ENCODE measurements at places on chromosomes 13 and 19.

DNA sequence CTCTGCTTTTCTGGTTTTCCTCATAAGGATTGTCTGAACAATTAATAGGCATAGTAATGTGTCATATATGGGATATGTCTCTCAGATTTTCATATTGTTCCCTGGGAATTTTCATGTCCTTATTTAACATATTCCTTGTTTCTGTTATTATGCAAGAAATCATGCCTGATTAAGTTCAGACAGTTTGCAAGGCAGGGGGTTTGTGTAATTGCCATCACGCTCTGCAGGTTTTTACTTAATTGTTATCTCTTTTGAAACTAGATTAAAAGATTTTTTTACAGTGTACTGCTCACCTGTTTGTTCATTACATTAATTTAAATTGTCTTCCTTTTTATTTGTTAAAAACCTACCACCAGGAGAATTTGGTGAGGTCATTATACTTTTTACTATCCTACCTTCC is 1253.2 kb upstream of the PRR20A start:
- DNase-seq: no peak

DNA sequence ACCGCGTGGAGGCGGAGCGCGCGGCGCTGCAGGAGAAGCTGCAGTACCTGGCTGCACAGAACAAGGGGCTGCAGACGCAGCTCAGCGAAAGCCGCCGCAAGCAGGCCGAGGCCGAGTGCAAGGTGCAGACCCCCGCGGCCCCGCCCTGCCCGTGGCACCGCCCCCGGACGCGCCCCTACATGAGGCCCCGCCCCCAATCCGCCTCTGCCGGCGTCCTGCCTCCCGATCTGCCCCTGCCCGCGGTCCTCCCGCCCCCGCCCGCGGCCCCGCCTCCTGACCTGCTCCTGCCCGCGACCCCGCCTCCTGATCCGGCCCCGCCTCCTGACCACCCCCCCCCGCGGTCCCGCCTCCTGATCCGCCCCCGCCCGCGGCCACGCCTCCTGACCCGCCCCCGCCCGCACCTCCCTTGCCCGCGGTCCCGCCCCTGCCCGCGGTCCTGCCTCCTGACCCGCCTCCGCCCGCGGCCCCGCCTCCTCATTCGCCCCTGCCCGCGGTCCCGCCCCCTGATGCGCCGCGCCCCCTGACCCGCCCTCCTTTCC is 11.7 kb downstream of the PRR36 start:
- no peak for DNase-seq

GRCh38 chr13:90362707-90363106 is 984.8 kb upstream of the MIR17HG start:
- no peak for DNase-seq

GRCh38 chr13:76148926-76149325 is 512.8 kb downstream of the LMO7 start:
- no peak for DNase-seq

- DNase-seq: no peak
Measured at GRCh38 chr13:66675620-66676019, 554.5 kb downstream of the PCDH9 start.

DNA sequence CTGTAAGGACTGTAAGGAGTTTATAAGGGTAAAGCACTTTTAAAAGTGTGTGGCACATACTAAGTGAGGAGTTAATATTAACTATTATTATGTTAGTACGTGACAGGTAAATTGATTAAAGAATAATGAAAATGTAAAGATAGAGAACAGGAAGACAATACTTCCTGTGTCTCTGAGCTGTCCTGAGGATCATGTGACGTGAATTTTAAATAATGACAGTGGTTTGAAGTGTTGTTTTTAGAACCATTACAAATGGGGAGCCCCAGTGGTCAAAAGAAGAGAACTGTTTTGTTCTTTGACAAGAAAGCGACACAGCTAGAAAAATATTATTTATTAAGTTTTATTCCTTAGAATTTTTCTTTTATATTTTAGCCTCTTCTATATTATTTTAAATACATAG is 241.2 kb upstream of the STARD13 start:
- no peak for DNase-seq

- no peak for DNase-seq
Measured at GRCh38 chr19:812747-813218, 9.0 kb downstream of the PLPPR3 start.

GRCh38 chr19:8050274-8051096 is 2.1 kb upstream of the CCL25 start:
- peak; percentile 91 for DNase-seq

GRCh38 chr19:14333101-14333871 is 48.0 kb upstream of the ADGRE5 start:
- no peak for DNase-seq

DNA sequence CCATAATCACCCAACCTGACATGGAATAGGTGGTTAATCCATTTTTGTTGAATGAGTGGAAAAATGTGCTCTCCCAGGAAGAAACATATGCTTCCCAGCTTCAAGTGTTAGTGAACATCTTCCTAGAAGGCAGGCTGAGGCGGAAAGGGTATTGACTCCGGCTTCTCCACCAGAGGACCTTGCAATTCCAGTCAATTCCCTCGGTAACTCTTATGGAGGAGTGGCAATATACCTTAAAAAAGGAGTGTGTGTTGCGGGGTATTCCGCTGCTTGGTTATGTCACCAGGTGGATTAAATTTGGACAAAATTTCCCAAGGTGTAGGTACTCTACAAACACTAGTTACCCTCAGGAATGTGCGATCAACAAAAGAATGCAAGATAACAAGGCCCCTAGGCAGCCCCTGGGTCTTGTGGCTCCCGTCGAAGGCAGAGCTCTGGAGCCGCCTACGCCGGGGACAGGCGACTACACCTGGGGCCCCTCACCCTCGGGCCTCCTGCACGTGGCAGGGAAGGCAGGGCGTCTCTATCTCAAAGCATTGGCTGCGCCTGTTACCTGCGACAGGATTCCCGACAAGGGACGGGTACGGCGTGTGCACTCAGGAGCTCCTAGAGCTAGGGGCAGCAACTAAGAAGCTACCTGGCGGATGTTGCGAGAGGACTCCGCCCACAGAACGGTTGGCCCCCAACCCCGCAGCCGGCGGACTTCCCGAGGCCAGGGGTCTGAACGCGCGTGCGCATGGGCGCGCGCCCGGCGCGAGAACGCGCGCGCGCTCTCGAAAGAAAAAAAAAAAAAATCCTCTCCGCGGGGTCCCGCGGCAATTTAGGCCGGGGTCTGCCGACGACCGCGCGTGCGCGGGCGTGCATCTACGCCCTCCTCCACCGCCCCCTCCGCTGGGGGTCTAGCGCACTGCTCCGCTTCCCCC is at the start of gene WDR87:
Gene WDR87, minus strand, starts transcription at position 649 of the 923 bp plus-strand sequence. CDS start 8,355 bp downstream, outside the sequence.
- DNase-seq: peak; percentile 69

- DNase-seq: no peak
Measured at GRCh38 chr19:47071731-47072130, 23.3 kb upstream of the TMEM160 start.

GRCh38 chr19:13024126-13024950 is 29.1 kb downstream of the NFIX start:
- DNase-seq: no peak

DNA sequence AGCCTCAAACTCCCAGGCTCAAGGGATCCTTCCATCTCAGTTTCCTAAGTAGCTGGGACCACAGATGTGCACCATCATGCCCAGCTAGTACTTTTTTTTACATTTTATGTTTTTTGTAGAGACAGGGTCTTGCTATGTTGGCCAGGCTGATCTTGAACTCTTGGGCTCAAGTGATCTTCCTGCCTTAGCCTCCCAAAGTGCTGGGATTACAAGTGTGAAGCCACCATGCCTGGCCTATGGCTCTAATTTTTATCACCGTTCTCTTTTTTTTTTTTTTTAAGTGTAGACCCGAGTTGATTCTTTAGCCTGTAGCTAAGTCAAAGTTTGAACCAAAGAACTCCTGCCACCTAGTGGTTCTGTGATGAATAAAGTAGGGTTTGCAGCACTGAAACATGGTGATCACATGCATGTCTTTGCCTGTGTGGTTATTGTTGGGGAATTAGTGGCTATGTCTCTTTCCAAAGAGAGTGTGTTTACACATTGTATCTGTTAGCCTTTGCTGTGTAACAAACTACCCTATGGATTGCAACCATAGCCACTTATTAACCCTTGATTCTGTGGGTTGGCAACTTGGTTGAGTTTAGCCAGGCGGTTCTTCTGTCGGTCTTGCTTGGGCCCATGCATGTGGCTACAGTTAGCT is 11.6 kb downstream of the NFILZ start:
- no peak for DNase-seq

DNA sequence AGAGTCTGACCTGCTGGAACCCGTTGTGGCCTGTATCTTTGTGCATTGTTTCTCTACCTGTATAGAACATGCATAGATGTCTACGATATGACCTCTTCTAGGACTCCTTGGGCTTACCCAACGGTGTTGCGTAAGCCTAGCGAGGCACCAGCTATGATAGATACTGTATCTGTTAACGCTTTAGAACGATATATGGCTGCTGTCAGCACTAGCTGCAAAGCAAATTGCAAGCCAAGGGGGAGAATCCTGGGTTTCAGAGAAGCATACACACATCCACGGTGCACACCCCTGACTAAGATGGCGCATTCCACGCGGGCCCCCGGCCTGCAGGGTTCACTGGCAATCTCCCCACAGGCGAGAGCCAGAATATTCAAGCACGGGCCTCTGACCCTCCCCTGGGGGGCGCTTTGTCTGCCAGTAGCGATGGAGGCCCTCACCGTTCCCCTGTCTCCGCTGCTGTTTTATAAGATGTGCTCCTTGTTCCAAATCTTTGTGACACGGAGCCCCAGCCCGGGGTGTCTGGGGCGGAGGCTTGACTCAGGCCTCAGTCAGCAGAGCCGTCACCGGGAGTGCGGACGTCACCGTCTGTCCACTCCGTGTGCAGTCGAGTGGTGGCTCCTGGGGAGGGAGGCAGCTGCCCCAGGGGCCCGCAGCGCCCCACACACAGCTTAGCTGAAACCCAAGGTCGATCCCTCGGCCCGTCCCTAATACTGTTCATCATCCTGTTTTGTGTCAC is 12.9 kb upstream of the RPS15 start:
- no peak for DNase-seq

DNA sequence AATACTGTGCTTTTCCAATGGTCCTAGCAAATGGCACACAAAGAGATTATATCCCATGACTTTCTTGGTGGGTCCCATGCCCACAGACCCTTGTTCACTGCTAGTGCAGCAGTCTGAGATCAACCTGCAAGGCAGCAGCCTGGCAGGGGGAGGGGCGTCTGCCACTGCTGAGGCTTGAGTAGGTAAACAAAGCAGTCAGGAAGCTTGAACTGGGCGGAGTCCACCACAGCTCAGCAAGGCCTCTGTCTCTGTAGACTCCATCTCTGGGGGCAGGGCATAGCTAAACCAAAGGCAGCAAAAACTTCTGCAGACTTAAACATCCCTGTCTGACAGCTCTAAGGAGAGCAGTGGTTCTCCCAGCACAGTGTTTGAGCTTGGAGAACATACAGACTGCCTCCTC is 82.9 kb downstream of the ZNF737 start:
- no peak for DNase-seq

DNA sequence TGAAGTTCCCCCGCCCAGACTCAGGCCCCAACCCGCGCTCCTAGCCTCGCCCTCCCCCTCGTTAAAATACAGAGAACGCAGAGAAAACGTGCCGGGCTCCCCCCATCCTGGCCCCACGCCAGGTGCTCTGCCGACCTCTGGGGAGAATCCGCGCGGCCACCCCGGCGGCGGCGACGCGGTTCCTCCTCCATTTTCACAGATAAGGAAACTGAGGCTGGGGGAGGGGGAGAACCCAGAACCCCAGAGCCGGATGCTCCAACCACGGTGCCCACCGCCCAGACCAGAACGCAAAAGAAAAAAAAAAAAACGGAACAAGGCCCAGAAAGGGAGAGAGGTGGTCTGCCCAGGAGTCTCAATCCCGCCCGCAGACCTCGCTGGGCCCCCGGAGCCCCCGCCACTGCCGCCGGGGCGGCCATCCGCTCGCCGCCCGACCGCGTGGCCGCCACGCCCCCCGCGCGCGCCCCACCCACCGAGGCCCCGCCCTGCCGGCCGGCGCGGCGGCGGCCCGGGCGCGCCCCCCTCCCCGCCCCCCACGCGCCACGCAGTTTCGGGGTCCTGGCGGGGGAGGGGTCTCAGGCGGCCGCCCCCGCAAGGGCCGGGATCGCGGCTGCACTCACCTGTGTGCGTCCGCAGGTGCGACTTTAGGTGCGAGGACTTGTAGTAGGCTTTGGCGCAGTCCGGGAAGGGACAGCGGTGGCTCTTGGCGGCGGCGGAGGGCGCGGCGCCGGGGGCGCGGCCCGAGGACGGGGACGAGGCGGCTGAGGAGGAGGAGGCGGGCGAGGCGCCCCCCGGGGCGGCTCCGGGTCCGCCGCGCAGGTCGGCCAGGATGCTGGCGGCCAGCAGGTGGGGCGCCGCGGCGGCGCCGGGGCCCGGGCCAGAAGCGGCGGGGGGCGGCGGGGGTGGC is 703 bp downstream of the KLF16 start:
- DNase-seq: no peak

GRCh38 chr13:29888306-29888705 is 37.9 kb upstream of the UBL3 start:
- no peak for DNase-seq

- no peak for DNase-seq
Measured at GRCh38 chr19:45962021-45962420, 11.6 kb downstream of the NOVA2 start.

GRCh38 chr19:40231544-40232424 is 5.3 kb upstream of the CCNP start:
- no peak for DNase-seq

DNA sequence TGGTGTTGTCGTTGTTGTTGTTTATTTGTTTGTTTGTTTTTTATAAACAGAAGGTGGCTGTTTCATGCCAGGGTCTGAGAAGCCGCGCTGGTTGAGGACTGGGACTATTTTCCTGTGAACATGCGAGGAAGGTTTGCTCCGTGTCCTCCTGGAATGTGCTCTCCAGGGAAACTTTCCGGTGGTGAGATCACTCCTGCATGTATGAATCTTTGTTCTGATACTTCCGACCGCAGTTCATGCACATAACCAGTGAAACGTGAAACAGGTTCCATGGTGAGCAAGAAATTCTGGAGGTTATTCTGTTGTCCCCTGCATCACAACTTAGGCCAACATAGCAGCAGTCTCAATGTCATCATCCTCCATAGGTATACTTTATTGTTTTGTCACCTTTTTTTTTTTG is 187.6 kb upstream of the ARGLU1 start:
- no peak for DNase-seq

DNA sequence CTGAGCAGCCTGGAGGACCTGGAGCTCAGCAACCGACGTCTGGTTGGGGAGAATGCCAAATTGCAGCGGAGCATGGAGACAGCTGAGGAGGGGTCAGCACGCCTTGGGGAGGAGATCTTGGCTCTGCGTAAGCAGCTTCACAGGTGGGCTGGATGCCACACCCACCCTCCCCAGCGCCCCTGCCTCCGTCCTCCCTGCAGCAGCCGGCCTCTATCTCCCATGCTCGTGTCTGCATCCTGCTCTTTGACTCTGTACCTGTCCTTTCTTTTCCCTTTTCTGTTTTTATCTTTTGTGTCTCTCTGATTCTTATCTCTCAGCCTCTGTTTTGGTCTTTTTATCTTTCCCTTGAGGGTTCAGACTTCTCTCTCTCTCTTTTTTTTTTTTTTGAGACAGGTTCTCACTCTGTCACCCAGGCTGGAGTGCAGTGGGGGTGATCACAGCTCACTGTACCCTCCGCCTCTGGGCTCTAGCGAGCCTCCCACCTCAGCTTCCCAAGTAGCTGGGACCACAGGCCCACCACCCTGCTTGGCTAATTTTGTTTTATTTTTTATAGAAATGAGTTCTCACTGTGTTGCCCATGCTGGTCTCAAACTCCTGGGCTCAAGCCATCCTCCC is 10.1 kb downstream of the KASH5 start:
- no peak for DNase-seq

GRCh38 chr13:101308247-101309013 is 107.9 kb downstream of the NALCN start:
- no peak for DNase-seq

- DNase-seq: no peak
Measured at GRCh38 chr13:49638030-49638743, 9.9 kb downstream of the ARL11 start.

- no peak for DNase-seq
Measured at GRCh38 chr19:33312065-33312464, 9.7 kb upstream of the CEBPA start.

Measured in SHP77 treated with DMSO at 0.1 percent for 48 hours (cell line).